Motor neuron (in vitro differentiated cells): ENCODE measurements at places on chromosomes 4 and X.

- no peak for ATAC-seq
These were observed 641.3 kb downstream of the RPA4 start for GRCh38 chrX:97524997-97525396.

DNA sequence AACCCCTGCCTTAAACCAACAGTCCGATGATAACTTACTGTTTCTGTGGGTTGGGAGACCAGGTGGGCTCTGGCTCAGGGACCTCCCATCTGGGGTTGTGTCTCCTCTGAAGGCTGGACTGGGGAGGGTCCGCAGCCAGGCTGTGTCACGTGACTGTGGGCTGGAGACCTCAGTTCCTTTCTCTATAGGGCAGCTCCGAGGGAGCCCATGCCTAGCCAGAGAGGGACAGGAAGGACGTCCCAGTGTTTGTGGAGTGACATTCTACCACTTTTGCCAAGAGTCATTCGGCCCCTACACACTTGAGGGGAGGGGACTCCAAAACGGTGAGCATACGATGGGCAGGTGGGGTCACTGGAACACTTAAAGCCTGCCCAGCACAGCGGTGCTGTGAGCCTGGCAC is 4.5 kb downstream of the PCGF3 start:
- no peak for ATAC-seq

DNA sequence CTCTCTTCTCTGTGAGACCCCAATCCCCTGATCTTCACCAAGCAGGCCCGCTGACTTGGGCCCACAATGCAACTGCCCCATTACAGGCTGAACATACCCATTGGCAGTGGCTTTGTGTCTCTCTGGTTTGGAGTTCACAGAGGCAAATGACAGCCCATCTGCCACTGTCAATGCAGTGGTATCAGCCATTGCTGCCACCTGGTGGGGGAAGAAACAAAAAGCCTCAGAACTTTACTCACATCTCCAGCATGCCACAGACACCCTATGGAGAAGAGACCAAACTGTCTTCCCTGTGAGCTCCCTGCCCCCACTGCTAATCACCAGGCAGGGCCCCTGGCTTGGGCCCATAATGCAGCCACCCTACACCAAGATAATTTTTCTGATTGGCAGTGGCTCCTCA is 729.3 kb upstream of the ACTRT1 start:
- ATAC-seq = no peak

GRCh38 chr4:106418444-106418843 is 49.9 kb upstream of the GIMD1 start:
- ATAC-seq = no peak

DNA sequence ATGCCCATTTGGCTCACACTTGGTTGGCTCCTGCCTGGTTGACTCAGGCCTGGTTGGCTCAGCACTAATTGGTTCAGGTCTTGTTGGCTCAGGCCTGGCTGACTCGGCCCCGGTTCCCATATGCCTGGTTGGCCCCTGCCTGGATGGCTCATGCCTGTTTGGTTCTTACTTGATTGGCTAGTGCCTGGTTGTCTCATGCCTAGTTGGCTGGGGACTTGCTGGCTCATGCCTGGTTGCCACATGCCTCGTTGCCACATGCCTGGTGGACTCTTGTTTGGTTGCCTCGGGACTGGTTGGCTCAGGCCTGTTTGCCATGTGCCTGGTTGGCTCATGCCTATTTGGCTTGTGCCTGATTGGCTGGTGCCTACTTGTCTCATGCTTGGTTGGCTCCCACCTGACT is 103.7 kb downstream of the APOOL start:
- no peak for ATAC-seq

DNA sequence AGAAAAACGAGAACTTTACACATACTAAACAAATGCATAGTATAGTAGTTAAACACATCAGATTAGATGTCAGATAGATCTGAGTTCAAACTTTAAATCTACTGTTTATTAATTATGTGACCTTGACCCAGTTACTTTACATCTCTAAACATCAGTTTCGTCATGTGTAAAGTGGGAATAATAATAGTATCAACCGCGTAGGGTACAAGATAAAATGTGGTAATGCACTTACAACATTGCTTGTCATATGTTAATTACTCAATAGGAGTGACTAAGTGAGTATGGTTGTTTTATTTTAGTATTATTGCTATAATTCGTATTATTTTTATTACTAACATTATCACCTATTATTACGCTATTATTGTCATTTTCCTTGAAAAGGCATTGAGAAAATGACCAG is 144.2 kb downstream of the KLHL4 start:
- ATAC-seq = no peak

DNA sequence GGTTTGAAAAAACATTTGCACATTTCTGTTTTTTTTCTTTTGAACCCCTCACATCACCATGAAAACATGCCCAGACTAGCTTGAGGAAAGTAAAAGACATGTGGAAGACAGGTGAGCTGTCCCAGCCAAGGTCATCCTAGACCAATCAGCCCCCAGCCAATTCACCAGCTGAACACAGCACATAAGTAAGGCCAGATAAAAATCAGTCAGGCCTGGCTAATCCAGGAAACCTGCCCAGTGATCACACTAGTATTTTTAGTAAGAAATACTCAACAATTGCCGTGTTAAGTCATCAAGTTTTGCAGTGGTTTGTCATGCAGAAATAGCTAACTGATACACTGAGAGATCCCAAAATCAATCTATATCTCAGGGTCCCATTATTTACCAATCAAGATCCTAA is 4.4 kb upstream of the SMR3A start:
- no peak for ATAC-seq

GRCh38 chr4:8838296-8838960 is 33.2 kb downstream of the HMX1 start:
- no peak for ATAC-seq

DNA sequence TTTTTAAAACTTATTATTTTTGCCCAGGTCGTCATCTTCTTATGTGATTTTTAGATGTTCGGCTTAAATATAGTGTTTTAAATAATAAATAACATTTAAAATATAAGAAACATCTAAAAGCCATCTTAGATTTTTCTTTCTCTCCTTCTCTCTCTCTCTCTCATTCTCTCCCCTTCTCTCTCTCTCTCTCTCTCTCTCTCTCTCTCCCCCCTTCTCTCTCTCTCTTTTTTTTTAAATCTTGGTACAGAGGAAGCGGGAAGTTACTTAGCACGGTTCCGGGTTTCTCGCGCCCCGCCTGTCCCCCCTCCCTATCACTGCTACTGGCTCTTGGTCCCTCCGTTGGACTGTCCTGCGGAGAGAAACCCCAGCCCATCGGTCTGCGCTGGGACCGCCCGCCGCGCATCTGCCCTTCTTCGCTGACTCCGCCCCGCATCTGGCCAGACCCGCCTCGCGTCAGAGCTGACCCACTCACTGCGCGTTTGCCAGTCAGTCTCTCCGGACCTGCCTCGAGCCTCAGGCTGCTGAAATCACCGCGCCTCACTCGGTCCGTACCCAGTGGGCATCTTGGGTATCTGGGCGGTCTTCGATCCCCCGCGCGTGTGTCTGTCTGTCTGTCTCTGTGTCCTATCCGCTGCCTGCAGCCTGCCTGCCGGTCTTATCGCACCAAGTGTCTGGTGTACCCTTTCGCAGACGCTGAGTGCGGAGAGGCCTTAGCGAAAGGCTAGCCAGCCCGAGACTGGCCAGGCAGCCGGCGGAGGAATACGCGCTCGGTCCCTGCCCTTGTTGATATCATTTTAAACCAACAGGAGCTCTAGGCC is at the start of gene PABPC5:
Gene PABPC5 (plus strand): TSS at position 489 of the 818 bp plus-strand sequence. CDS start 739 bp downstream, outside the sequence.
- peak; percentile 98 for ATAC-seq

GRCh38 chr4:109978704-109979454 is 66.2 kb downstream of the EGF start:
- peak; percentile 43 for ATAC-seq

DNA sequence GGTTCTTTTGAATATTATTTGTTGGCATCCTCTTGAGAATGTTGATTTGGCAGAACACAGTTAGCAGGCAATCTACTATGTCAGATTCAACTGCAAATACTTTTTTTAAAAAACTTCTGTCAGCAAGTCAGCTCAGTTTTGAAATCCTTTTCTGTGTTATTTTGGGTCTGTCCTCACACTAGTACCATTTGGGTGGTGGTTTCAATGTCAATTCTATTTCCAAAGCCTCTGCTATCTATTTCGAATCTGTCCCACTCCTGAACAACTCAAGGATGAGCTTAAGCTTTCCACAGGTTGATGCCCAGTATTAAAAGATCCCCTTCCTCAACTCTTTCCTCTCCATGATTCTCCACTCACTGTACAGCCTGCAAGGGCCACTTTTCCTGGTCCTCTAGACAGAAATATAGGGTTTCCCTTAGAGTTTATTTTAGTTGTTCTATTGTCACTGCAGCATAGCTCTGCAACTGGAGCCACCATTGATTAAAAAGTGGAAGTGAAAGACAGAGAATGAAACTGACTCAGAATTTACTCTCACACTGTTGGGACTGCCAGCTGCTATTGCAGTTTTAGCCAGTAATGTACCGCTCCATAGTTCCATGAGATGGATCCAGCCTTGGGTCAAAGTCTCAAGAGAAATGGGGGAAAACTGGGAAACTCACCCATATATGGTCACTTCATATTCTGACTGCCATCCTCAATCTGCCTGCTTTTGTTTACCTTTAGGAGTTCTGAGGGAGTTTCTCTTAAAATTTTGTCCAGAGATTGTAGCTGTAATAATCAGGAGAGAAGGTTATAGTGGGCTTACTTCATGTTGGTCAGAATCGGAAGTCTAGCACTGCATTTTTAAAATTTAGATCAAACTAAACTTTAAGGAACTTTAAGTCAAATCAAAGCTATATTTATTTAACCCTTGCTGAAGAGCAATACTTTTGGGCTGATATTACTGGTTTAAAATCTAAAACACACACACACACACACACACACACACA is 14.6 kb downstream of the HDX start:
- no peak for ATAC-seq

DNA sequence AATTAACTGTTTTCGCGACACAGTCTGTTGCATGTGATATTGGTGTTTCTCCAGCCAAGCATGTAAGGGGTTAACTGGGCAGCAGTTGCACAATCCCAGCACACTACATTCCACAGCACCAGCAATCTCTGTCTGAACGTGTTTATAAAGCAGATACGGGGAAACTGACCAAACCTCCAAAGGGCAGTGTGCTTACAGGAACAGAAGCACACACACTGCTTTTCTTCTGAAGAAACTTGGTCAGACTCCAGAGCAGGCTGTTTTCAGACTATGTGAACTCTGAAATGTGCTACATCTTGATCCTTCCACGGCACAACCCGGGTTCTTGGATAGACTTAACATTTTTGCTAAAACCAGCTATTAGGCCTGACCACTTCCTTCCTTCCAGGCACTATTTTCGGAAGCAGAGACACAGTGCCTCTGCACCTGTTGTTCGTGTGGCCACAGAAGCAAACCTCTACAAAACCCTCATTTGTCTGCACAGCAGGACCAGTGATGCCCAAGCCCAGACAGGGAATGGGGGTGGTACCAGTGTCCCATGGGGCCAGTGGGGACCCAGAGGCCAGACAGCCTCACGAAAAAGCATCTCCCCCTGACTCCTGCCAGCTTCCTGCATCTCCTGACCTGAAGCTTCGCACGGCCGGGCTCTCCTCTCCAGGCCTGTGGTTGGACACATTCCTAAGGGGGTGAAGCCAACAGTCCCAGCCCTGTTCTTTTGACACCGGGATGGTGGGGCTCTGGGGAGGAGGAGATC is 90.1 kb downstream of the IRF2 start:
- ATAC-seq = peak; percentile 59
